ENCODE measurements at places on chromosomes 13 and 19.
A peak's percentile ranks its signal among the peaks of the same experiment; 100 is the strongest.

DNA sequence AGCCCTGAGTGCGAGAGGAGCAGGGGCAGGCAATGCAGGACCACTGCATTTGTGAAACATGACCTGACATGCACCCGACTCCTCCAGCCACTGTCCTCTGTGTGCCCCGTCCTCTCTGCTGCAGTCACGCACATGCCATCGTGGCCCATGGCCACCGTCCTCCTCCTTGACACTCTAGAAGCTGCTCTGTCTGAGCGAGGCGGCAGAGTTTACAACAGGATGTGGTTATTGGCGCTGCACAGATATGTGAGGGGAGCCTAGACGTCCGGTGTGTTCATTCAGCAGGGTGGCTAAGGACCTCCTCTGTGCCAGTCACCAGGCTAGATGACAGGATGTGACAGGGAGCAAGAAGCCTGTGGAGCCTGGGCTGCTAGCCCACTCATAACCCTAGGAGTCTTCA lies 277.8 kb downstream of the FOXO1 start:
- DNase-seq = peak; percentile 20

GRCh38 chr19:39870171-39870971 lies 24.2 kb upstream of the FBL start:
- DNase-seq = no peak

DNA sequence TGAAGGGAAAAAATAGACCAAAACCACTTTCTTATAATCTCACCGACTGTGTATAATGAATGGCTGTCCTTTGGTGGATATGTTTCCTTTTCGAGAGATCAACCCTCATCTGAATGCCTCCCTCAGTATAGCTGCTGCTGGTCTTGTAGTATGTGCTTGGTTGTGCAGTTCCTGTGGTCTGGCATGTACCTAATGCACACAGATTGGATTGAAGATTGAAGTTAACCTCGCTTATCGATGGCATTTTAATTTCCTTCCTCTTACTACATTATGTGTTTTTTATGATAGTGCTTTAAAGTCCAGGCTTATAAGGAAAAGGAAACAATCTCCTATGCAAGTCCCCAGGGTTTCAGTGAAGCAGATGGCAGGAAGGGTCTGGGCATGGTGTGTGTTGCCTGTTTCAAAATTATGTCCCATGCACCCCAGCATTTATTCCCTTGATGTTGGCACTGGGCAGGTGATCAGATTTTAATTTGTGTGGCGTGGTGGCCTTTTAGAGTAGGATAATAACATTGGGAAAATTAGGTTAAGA lies 334.1 kb downstream of the SHISA2 start:
- no peak for DNase-seq

DNA sequence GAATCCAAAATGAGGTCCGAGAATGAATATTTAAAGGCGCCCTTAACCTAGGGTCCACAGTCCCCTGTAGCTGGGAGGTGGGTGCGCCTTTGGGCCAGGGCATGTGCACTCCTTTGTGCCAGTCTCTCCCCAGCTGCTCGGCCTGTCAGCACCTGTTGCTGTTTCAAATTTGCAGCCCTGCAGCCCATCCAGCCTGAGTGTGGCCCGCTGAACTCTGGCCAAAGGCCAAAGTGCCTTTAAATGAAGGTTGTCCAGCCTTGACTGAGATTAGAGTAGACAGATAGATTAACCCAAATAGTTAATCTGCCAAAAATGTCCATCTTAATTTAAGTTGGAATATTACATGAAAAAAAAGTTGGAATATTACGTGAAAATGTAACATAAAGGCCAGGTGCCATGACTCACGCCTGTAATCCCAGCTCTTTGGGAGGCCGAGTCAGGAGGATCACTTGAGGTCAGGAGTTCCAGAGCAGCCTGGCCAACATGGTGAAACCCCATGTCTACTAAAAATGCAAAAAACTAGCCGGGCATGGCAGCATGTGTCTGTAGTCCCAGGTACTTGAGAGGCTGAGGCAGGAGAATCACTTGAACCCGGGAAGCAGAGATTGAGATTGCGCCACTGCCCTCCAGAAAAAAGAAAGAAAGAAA lies 25.3 kb downstream of the TPT1 start:
- DNase-seq = no peak
